Stimulated activated CD8-positive, alpha-beta memory T cell treated with anti-CD3 and anti-CD28 coated beads, Interleukin-7, amount 100 ng/mL, for 1 hour (primary cell): ENCODE measurements at places on chromosomes 6 and 20.
A peak's percentile ranks its signal among the peaks of the same experiment; 100 is the strongest.

GRCh38 chr6:43739642-43740091, 30.3 kb upstream of the VEGFA start:
- no peak for DNase-seq

GRCh38 chr6:10624836-10625235, 69.6 kb downstream of the C6orf52 start:
- DNase-seq = no peak

- no peak for DNase-seq
Observed at GRCh38 chr20:37506152-37506725, 14.8 kb upstream of the NNAT start.

DNA sequence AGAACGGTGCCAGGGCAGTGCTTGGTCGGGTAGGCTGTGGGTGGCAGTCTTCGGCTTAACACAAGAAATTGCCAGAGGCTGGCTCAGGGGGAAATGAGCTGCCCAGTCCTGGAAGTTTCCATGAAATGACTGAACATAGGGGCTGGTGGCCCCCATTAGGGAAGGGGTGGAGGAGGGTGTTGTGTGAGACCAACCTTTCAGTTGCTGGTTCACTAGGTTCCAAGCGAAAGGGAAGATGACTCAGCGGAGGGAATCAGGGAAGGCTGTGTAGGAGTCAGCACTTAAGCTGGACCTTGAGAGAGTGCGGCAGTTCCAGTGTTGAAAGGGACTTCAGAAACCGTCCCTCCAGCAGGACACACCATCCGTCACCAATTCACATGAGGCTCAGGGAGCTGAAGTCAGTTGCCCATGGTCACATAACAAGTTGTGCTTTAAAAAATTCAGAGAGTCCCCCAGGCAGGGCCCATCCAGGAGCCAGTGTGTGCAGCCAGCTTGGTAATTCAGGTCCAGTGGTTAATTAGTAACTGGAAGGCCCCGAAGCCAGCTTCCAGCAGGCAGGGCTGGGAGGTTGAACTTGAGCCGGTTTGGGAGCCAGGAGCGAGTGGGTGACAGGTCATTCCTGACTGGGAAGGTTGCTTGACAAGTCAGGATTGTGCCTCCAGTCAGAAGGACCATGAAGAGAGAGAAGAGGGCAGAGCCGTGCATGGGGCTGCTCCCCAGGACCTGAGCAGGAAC, at the start of gene SGK2:
Gene SGK2, plus strand, starts transcription at position 616 of the 735 bp plus-strand sequence. CDS start 7,469 bp downstream, outside the sequence.
- DNase-seq = no peak

- no peak for DNase-seq
Observed at GRCh38 chr6:76633259-76633658, 560.8 kb upstream of the IMPG1 start.

- no peak for DNase-seq
Observed at GRCh38 chr6:24565196-24565595, 70.4 kb downstream of the ALDH5A1 start.

DNA sequence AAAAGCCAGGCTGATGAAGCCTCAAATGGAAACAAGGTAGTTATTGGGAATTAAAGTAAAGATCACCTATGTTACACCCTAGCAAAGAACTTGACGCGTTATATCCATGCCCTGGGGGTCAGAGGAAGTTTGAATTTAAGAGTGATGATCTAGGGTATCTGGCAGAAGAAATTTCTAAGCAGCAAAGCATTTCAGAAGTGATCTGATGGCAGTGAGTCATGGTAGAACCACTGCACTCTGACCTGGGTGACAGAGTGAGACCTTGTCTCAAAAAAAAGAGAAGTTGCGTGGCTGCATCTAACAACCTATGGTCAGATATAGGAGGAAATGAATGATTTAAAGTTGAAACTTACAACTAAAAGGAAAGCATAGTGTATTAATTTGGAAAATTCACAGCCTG, 45.2 kb downstream of the SCP2D1 start:
- no peak for DNase-seq

DNA sequence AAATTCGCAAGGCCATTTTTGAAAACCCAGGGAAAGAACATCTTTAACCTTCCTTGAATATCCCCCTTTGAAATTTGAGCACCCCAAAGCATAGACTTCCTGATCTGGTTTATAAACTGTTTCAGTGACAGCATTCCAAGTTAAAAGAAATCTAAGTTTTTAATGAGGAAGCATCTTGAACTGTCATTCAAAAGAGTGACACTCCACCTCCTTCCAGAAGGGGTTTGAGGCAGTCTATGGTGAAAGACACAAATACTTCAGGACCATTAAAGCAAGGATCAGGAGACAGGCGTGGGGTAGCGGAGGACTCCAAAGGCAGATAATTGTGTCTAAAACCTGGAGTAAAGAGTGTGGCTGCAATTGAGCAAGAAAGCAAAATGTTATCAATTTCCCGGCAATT, 691 bp downstream of the GHRH start:
- DNase-seq = no peak

- no peak for DNase-seq
Observed at GRCh38 chr6:168272415-168273325, 46.9 kb downstream of the DACT2 start.

DNA sequence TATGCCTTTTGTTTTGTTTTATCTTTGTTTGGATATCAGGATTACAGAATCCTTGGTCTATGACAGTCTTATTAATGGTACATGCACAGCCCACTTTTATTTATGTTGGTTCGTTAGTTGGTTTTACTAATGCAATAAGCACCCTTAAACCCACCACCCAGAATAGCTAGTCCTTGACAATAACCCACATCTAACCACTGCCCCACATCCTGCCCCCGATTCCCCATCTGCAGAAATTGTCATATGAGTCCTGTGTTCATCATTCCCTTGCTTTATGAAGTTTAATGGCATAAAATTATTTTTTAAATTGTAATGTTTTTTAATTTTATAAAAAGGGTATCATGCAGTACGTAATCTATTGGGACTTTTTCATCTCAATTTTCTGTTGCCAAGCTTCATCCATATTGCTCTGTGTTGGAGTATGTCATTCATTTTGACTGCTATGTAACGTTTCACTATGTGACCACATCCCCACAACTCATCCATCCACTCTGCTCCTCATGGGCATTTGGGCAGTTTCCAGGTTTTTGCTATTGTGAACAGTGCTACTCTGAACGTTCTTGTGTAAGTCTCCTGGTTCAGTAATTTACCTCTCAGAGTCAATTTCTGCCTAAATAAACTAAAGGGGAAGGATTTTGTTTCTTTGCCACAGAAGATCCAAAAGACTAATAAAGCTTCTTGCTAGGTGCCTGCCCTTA, 150.4 kb downstream of the MRPL14 start:
- DNase-seq = no peak

DNA sequence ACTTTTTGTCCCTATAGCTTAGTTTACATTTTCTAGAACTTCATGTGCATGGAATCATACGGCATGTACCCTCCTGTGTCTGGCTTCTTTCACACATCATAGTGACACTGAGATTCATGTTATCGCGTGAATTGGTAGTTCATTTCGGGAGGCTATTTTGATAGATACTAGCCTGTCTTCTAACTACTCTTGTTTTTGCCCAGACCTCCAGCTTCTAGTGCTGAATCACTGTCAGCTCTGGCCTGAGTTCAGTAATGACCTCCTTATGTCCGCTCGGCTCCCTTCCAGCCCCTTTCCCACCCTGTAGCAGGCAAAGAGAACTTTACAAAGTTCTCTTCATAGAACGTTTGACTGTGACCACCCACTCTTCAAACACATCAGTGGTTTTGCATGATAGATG, 14.1 kb downstream of the MYBL2 start:
- DNase-seq = no peak

GRCh38 chr6:150755042-150755441, 110.5 kb upstream of the MTHFD1L start:
- DNase-seq = no peak

DNA sequence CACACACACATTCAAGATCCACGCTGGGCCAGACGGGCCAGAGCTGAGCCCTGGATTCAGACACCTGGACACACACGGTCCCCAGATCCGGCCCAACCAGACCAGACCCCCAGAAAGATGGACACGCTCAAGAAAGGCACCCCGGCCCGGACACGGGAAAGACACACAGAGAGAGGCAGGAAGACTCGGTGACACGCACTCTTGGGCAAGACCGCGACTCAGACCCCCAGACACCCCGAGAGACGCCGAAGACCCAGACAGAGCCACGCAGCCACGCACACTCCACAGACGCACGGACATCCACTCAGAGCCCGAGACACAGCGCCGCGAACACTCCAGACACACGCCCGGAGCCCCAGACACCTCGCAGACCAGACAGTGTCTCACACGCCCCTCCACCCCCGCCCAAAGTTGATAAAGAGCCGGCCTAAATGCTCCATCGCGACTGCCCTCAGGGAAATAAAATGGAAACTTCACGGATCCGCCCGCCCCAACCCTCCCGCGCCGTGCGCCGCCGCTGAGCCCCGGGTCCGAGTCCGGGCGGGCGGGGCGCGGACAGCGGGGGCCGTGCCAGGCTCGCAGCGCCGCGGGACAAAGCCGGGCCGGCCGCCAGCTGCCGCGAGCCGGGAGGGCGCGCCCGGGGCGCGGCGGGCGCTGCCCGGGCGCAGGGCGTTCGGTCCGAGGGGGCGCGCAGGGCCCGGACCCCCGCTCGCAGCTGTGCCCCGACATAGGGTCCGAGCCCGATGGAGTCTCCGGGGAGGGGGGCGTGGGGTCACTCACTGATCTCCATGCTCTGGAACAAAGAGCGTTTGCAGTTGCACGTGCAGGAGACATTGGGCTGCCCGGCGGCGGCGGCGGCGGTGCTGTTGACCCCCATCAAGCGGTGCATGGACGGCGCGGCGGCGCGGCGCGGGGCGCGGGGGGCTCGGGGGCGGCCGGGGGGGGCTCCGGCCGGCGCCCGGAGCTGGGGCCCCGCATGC, 831 bp downstream of the PMEPA1 start:
- peak; percentile 21 for DNase-seq

- no peak for DNase-seq
Observed at GRCh38 chr6:112036088-112036637, 17.7 kb upstream of the CCN6 start.

- DNase-seq = peak; percentile 24
Observed at GRCh38 chr6:34791164-34791700, 651 bp upstream of the BLTP3A start.

DNA sequence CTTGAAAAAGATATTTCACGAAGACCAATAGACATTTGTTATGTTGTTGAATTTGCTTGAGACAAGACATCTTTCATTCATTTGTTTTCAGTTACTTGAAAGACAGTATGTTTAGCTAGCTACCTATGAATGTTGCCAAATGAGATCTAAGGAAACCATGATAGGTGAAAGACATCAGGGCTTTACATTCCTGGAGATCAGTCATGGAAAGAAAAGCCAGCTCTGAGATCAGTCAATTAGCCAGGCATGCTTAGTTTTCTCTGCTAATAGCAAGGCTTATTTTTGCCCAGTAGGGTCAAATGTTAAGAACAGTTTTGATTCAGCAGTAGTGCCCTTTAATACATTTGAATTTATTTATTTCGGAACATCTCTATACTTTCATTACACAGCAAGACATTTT, 116.5 kb upstream of the EDN1 start:
- no peak for DNase-seq

DNA sequence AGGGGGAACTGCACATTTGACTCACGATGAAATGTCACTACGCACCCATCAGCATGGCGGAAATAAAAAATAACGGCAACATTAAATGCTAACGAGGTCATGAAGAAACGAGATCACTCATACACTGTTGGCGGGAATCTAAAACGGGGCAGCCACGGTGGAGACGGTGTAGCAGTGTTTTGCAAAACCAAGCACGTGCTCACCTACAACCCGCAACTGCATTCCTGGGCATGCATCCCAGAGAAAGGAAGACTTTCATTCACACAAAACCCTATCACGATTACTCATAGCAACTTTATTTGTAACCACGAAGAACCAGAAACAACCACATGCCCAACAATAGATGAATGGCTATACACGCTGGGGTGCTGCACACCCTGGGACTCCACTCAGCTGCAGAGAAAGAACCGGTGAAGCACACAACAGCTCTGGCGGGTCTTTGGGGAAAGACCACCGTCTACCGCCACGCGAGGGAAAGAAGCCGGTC, 77.0 kb downstream of the YTHDF1 start:
- DNase-seq = no peak

GRCh38 chr6:4101298-4101697, 22.4 kb upstream of the FAM217A start:
- DNase-seq = no peak

- no peak for DNase-seq
Observed at GRCh38 chr6:156390621-156391020, 386.6 kb upstream of the ARID1B start.

GRCh38 chr6:70160276-70160675, 142.6 kb downstream of the COL9A1 start:
- no peak for DNase-seq

- no peak for DNase-seq
Observed at GRCh38 chr6:138873191-138873590, 77.3 kb downstream of the ECT2L start.

DNA sequence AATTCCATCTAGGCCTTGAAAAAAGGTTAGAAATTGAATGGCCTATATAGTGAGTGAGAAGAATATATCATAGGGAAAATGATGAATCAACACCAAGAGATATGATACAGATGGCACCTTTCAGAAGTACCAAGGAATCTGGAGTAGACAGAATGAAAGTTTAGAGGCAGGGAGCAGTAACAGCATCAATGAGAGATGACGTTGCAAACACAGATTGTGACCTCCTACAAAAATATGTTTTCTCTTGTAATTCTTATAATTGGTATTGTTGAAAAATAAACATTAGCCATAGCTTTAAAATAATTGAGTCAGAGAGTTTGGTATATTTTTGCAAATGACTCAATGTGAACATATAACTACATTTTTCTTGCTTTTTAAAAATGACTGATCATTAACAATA, 1223.1 kb upstream of the GJE1 start:
- DNase-seq = no peak

- no peak for DNase-seq
Observed at GRCh38 chr6:41683273-41683522, 44.9 kb downstream of the MDFI start.

DNA sequence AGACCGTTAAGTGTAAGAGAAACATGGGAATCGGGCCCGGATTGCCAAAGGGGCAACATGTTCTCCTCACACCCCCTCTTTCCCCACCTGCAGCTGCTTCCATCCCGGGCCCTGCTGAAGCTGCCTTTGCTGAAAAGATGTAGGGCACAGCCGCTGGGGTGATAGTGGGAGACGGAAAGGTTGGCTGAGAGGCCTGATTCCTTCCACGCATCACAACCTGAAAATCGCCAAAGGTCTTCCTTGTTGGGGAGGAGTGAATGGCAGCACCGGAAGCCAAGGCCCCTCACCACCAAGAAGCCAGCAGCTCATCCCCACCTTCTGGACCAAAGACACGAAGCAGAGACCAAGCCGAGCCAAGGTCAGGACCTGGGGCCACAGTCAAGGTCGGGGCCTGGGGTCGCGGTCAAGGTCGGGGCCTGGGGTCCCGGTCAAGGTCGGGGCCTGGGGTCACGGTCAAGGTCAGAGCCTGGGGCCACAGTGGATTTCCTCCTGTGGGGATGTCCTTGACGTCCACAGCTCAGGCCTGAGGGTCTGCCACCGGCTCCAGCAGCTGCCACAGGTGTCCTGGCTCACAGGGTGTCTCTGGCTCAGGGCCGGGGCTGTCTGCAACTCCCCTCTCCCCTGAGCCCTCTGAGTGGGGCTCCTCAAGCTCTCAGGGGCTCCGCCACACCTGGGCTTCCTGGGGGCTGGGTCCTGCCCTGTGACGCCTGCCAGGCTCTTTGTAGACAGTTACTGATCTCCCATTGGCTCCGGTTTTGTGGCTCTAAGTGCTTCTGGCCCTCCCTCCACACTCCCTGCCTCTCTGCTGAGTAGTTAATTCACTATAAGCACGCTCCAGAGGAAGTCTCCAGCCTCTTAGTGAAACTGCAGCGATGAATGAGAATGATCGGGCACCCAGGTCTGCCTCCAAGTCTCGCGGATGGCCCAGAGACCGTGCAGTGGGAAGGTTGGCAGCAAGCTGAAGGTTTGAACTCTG, 5.5 kb upstream of the CHRNA4 start:
- DNase-seq = no peak
